ENCODE measurements at places on chromosomes 2 and 18.

DNA sequence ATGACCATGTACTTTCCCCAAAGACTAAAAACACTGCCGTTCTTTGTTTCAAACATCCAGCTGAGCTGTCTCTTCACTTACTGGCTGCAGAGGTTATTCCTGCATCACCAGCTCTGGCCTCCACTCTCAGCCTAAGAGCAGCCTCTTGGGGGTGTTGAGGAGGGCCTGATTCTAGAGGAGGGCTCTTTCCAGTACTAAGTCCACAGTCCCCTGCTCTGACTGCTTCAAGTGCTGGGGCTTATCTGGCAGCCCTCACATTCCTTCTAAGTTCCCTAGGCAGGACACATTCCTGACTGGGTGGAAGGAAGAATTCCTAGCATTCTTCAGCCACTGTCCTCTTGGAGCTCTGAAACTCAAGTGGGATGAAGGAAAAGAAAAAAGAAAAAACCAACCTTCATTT lies 32.9 kb upstream of the EHBP1 start:
- DNase-seq: no peak

- no peak for DNase-seq
These were observed 75.2 kb upstream of the CD302 start for GRCh38 chr2:159873258-159873657.

DNA sequence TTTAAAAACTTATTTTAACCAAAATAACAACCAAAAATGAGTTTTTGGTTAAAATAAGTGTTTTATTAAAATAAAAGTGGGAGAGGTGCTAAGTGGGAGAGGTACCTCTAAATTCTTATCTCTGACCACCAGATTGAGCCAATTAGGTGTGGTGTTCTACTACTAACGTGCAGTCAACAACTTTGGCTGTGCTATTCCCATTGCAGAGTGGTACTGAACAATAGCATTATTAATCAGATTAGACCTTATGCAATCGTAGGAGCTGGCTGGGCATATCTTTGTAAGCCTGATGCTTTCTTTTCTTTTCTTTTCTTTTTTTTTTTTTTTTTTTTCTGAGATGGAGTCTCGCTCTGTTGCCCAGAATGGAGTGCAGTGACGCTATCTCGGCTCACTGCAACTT lies 38.9 kb downstream of the RAB27B start:
- no peak for DNase-seq

GRCh38 chr2:120538691-120539423 lies 192.9 kb downstream of the INHBB start:
- no peak for DNase-seq

DNA sequence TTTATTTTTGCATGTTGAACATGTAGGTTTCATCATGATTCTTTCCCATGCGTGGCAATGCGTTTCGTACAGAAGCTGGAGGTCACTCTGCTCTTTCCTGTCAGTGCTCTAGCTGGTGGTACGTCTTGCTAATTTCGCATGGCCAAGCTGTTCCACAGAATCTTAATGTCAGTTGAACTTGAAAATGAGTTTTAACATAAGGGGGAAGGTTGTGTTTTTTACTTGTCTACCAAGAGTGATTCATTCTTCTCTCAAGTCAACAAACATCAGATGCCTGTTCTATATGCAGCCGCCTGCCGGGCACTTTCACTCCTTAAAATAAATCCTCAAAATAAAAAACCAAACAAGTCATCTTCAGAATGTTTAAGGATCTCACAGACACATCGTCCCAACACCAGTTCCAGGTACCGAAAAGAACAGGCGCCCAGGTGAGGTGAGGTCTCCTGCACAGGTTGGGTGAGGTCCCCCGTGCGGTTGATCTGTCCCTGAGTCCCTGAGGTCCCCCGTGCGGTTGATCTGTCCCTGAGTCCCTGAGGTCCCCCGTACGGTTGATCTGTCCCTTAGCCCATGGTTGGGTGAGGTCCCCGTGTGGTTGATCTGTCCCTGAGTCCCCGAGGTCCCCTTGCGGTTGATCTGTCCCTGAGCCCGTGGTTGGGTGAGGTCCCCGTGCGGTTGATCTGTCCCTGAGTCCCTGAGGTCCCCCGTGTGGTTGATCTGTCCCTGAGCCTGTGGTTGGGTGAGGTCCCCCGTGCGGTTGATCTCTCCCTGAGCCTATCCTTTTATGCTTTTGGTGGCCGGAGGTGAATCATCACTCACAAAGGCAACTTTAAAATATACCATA lies 57.0 kb upstream of the KCNG2 start:
- DNase-seq: no peak

GRCh38 chr2:190575263-190575662 lies 40.7 kb upstream of the NEMP2 start:
- no peak for DNase-seq

GRCh38 chr2:9201185-9201891 lies 5.3 kb upstream of the ASAP2 start:
- DNase-seq: no peak

GRCh38 chr2:201882353-201883090 lies 76.2 kb downstream of the CDK15 start:
- DNase-seq: no peak

GRCh38 chr2:30382995-30383394 lies 64.1 kb upstream of the LCLAT1 start:
- DNase-seq: no peak

DNA sequence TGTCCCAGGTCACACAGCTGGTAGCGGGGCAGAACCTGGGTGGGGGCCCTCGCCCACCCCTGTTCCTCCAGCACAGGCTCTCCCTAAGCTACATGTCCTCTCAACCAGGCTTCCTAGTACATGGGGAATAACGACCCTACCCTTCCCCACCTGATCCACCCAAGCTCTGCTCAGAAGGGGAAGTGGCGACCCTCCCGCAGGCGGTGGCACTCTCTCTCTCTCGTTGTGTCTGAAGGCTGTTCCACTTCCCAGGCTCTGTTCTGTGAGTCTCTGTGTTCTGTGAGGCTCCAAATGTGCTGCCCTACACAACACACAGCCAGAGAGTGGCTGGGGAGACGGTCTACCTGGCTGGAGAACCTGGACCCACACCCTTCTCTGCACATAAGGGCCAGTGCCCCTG lies 135.8 kb downstream of the COPS8 start:
- DNase-seq: no peak

DNA sequence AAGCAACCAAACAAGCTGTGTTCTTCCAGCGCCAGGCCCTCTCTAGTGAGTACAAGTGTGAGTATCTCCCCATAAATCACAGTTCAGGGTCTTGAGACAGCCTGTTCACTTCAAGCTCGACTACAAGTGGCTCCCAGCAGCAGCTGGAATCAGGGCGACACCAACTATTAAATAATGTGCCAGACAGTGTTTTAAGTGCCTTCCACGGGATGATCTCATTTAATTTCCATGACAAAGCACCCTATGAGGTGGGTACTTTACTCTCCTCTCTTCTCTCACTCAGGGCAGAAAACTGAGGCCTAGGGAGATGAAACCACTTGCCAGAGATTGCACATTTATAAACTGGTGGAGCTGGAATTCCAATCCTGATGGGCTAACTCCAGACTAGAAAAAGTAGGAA lies 2.6 kb upstream of the FAM136A start:
- no peak for DNase-seq

- DNase-seq: no peak
These were observed 55.5 kb upstream of the ALKAL2 start for GRCh38 chr2:343355-343754.

GRCh38 chr18:32847691-32848090 lies 74.9 kb upstream of the KLHL14 start:
- no peak for DNase-seq

- no peak for DNase-seq
These were observed 69.1 kb upstream of the DNAJC10 start for GRCh38 chr2:182646763-182647498.

DNA sequence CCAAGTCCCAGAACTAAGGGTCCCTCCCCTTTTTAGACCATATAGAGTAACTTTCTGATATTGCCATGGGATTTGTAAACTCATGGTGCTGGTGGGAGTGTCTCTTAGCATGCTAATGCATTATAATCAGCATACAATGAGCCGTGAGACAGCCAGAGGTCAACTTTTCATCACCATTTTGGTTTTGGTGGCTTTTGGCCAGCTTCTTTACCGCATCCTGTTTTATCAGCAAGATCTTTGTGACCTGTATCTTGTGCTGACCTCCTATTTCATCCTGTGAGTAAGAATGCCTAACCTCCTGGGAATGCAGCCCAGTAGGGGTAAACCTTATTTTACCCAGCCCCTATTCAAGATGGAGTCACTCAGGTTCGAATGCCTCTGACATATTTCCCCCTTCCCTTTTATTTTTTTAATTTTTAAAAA lies 148.2 kb downstream of the PHLPP1 start:
- DNase-seq: no peak

- DNase-seq: no peak
These were observed 222.4 kb downstream of the EXOC6B start for GRCh38 chr2:72603481-72603880.

- no peak for DNase-seq
These were observed 134.5 kb downstream of the FBXO15 start for GRCh38 chr18:74012954-74013630.

DNA sequence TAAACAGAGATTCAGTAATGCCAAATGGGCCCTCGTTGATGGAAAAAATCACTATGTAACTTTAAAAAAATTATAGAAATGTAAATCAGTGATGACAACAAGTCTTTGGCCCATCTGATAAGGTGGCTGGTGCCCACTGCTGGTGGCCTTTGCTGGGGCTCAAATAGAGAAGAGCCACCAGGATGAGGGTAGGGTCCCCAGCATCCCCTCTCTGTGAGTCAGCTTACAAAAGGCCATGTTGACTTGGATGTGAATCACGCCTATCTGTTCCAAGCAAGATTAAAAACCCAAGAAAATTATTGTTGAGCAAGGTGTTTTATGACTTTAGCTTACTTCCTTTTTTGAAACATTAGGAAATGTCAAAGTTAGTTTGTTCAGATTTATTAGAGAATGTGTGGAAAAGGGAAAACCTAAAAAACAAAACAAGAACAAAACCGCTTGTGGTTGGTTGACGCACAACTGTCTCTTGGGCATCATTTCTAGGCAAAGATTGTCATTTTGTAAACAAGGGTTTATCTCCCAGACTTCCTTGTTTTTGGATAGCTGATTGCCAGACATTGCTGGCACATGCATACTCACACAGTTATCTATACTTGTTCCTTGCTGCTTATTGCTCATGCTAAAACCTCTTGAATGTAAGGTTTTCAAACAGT lies 53.7 kb upstream of the ZNF396 start:
- no peak for DNase-seq

GRCh38 chr2:191325651-191326365 lies 80.6 kb downstream of the MYO1B start:
- no peak for DNase-seq

DNA sequence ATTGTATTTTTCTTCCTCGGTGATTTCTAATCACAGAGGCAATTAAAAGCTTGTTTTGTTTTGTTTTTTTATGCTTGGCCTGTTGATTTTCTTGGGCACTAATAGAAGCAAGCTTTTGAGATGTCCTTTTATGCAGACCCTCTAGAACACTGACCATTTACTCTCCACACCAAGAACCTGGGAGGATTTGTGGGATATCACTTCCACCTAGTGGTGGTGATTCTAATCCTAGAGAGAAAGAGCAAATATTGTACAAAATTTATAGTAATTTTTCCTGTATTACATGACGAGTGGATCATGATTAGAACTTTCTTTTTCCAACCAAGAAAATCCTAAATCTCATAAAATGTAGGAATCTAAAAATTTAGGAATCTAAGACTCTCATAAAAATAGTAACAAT lies 23.4 kb downstream of the NEMP2 start:
- no peak for DNase-seq

- no peak for DNase-seq
These were observed 169.4 kb downstream of the MEIS1 start for GRCh38 chr2:66604326-66604725.

DNA sequence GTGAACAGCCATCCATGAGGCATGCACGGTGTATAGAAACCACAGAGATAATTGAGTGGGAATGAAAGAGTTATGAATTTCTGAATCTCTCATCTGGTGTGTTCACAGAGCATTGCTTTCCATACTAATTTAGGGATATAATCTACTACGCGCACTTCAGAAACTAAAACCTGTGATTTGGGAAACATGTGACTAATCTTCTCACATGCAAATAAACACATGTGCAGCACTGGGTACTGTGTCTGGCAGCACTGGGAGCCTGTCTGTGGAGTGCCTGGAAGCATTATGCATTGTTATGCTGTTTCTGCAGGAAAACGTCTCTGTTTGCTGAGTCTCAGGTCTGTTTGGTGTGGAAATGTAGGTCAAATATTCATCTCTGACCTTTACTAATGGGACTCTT lies 287.3 kb downstream of the CMPK2 start:
- no peak for DNase-seq

DNA sequence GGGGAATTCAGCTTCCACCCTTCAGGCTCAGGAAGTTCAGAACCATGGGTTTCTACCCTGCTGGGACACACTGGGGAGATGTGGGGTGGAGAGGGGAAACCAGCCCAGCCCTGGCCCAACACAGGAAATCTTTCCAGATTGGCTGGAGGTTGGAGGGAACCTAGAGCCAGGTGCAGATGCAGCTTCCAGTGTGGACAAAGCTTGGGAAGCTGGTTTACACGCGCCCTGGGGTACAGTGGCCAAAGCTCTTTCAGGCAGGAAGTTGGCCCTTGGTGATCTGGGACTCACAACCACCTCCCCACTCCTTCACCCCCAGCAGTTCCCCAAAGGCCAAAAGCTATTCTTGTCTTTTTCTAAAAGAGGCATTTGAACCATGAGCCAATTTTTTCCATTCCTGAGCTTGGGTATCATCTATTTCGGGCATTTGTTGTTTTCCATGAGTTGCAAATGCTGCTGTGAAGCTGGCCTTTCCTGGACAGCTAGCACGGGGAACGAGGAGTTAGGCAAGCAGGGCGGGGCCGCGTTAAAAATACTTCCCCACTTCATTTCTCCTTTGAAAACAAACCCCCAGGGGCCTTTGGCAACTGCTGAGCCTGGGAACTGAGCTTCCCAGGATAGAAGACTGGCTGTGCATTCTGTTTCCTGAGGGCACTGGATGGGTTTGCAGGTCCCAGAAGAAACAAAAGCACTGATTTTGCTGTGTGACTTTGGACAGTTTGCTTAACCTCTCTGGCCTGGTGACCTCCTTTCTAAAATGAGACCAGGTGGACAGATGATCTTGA lies 3.1 kb upstream of the ARID5A start:
- no peak for DNase-seq

DNA sequence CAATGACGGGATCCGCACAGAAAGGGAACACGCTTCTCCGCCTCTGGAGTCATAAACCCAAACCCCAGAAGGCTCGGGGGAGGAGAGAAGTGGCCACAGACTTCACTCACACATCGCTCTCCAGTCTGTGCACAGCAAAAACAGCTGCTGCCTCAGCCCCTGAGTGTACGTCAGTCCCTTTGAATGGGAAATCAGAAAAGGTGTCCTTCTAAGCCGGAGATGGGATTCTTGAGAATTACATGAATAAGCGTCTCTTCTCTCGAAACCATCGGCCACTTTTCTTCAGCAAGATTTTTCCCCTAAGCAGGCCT lies 78.3 kb downstream of the PDCL3 start:
- DNase-seq: no peak

GRCh38 chr2:109699646-109700045 lies 85.5 kb downstream of the SOWAHC start:
- no peak for DNase-seq

GRCh38 chr18:903701-904100 lies 970 bp upstream of the ADCYAP1 start:
- DNase-seq: peak; percentile 20

Data from T-helper 1 cell (primary cell).